ENCODE measurements at places on chromosomes 3 and 15. TPM values are rescaled to one million over a fixed set of nuclear protein-coding genes. Genes with fewer than 3 reads are reported as not detected.

DNA sequence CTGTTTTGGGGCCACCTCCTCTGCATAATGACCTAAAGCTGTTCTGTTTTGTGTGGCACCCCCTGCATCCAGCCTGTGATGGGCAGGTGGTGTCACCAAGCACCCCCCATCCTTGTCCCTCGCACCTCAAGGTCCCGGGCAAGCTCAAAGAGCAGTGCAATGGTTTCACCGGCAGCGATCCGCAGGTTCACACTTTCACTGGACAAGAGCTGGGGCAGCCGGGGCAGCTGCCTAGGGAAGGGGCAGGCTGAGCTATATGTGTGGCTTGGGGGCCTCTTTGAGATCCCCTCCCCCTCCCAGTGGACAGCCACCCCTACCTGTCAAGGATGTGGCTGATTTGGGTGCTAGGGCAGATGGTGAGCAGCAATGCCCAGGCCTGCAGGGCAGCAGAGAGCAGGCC lies 3.1 kb downstream of the IFRD2 start:
- no peak for DNase-seq

Gene RTP4
- total RNA-seq = 3.0 TPM

Gene ARPIN
- total RNA-seq = 14.9 TPM

DNA sequence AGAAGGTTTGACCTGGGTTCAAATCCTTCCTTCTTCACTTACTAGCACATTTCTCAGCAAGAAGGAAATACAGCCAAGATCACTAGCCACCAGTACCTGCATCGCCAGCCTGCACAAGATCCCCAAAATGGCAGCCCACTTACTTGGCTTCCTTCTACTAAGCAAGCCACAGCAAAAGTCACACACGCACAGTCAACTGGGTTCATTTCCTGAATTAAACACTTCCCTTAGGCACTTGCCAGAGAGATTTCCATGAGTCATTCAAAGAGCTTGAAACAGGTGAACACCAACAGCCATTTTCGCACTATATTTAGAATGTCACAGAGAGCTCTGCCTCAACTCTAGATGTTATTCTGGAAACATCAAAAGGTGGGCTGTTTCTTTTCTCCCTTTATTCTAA lies 42.6 kb downstream of the MGLL start:
- no peak for DNase-seq

- DNase-seq = no peak
Measured at GRCh38 chr3:9298236-9298635, 48.8 kb upstream of the SRGAP3 start.

Data from omental fat pad (tissue), 4 donors.